ENCODE measurements at places on chromosomes 2 and 18. TPM values are rescaled to one million over a fixed set of nuclear protein-coding genes. Genes with fewer than 3 reads are reported as not detected.

NAT8 gene
- not detected for total RNA-seq

TRABD2A gene
- 2.6 TPM for total RNA-seq

CELF4 gene
- total RNA-seq: not detected

SP9 gene
- total RNA-seq: not detected

IHH gene
- total RNA-seq: not detected

VWA3B gene
- not detected for total RNA-seq

DNAJC5G gene
- total RNA-seq: not detected

GPR17 gene
- not detected for total RNA-seq

GRCh38 chr2:6535572-6535971 is 330.1 kb downstream of the CMPK2 start:
- no peak for DNase-seq

DNA sequence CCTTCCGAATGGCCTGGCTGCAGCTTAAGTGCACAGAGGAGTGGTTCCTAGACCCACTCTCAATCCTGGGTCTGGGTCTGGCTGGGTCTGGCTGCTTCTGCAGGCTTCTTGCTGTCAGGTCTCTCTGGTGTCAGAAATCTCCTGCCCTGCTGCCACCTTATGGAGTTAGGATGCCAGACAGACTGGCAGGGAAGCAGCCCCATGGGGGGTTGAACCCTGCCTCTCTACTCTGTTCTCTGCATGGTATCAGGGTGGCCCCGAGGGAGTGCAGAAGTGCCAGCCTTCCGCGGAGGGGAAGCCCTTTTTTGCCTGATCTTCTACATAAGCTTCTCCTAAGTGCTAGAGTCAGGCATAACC is 89.4 kb downstream of the ZCCHC2 start:
- no peak for DNase-seq

DNA sequence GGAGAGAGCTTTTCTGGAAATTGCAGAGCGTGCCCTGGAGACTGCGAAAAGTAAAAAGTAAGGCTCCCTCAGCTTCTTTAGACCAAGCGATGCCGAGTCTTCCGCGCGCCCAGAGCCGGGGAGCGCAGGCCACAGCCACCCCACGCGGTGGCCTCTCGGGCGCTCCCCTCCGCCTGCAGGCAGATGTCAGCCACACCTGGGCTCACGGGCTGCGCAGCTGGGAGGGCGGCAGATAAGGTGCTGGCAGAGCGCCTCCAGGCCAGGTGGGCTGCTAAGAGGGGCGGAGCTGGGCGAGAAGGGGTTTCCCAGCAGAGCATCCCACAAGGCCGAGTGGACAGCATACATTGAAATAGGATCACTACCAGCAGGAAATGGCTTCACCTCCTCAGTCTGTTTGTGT is 81.7 kb downstream of the ARHGEF4 start:
- no peak for DNase-seq

GRCh38 chr2:72932045-72932740 is 14.9 kb downstream of the EMX1 start:
- no peak for DNase-seq

DNA sequence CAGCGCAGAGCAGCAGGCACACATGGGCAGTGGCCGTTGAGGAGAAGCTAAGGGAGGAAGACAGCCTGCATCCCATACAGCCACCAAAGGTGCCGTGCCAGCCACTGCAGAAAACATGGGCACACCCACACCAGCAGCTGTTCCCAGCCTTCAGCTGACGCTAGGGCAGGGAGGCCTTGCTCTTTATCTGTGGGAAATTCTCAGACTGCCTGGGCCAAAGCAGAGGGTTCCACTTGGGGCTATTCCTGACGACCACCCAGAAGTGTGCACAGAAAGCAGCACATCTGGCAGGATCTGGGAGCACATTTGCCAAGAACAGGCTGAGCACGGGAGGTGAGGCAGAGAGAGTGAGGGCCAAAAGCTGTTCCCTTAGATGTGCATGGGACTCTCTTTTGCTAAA is 101.3 kb upstream of the SOX11 start:
- no peak for DNase-seq

DNA sequence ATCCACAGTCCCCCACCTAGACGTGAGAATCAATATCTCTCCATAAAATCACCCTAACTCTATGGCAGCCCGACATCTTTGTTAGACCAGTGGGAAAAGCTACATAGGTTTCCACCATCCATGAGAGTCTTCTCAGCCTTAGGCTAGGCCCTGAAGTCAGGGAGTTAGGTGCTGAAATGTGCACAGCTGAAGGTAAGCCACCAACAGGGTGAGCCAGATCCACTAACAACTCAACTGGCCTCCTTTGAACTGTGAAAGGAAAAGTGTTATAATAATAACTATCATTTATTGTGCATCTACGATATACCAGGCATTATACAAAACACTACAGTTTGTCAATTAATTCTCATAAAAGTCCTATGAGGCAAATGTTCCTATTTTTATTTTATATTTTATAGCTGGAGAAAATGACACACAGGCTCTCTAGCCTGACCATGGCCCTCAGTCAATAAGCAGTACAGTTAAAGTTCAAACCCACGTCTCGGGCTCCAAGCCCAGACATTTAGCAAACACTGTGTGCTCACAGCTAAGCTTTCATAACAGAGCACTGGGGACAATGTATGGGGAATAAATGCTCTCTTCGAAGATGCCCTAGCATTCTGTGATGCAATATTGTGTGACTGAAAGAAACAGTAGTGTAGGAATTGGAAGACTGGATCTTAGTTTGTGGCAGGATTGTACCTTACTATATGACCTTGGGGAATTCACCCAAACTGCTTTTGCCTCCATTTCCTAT is 11.2 kb upstream of the CYP27C1 start:
- no peak for DNase-seq

- no peak for DNase-seq
These were observed 76.2 kb downstream of the CDK15 start for GRCh38 chr2:201882353-201883090.

GRCh38 chr2:203739351-203739750 is 32.9 kb downstream of the CD28 start:
- DNase-seq: no peak

Measured in NCI-H460 (cell line).